ENCODE measurements at places on chromosomes 7 and 10.

DNA sequence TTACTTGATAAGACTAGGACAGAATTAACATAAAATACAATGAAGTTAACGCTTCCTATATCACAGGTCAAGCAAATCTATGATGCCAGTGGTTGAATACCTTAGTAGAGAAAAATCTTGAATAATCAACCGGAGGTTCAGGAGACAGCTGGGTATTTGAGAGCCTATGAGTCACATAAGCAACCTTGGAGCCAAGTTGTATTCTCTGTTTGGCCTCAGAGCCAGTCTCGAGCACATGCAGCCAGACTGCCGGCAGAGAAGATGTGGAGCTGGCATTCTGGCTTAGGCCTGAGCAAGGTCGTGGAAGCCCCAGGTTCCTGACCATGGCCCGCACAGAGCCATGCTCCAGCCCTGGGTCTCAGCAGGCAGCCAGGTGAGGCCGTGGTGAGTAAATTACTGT lies 90.3 kb downstream of the FAM204A start:
- DNase-seq: no peak

GRCh38 chr7:16916105-16916639 lies 34.4 kb upstream of the AGR3 start:
- DNase-seq: no peak

GRCh38 chr10:65358565-65358964 lies 1567.3 kb upstream of the LRRTM3 start:
- no peak for DNase-seq

GRCh38 chr10:58963101-58963534 lies 213.3 kb upstream of the PHYHIPL start:
- no peak for DNase-seq

- DNase-seq: no peak
Observed at GRCh38 chr7:157496416-157497275, 159.8 kb downstream of the DNAJB6 start.

- no peak for DNase-seq
Observed at GRCh38 chr10:42979721-42980467, 97.0 kb upstream of the RET start.

GRCh38 chr10:72229261-72230251 lies 13.5 kb upstream of the ASCC1 start:
- no peak for DNase-seq

DNA sequence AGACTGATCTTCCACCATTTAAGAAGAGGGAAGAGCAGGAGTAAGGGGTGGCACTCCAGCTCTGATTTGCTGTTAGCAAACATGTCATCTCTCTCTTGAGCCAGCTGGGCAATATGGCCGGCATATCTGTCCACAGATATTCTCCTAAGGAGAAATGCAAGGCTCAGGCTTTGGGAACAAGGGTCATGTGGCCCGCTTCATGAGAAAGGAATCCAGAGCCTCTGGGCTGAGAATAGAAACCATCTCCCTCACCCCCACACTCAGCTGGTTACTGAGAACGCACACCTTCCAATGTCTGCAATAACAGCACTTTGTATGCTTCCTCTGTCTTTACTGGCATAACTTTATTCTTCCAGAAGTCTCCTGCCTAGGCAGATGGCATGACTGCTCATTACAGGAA lies 171.2 kb downstream of the ELMO1 start:
- no peak for DNase-seq

DNA sequence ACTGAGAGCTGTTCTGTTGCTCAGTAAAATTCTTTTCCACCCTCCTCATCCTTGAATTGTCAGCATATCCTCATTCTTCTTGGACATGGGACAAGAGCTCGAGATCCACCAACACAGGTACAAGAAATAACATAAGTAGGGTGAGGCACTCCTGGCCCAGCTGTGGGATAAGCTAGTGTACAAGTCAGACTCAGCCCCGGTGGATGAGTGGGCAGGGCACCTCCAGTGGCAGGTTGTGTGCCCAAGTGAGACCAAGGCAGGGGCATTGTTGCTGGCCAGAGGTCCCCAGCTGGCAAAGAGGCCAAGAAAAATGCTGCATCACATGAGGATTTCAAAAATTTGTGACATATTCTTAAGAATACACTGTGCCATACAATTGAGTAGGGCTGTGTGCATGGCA lies 402.0 kb upstream of the ZWINT start:
- DNase-seq: no peak

DNA sequence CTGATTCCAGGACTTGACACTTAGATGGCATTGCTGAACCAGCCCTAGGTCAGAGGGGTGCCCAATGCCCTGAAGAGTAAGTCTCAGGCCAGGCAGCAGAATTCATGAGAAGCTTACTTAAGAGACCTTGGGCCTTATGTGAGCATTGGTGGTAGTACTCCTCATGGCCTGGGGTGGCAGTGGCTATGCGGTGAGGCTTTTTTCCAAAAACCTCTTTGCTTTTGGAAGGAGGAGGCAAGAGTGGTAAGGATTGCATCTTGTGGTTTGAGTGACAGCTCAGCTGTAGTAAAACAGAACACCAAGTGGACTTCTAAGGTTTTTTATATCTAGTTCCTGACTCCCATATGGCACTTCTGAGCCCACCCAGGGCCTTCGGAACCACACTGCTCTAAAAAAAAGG lies 459.0 kb upstream of the STEAP1 start:
- no peak for DNase-seq

DNA sequence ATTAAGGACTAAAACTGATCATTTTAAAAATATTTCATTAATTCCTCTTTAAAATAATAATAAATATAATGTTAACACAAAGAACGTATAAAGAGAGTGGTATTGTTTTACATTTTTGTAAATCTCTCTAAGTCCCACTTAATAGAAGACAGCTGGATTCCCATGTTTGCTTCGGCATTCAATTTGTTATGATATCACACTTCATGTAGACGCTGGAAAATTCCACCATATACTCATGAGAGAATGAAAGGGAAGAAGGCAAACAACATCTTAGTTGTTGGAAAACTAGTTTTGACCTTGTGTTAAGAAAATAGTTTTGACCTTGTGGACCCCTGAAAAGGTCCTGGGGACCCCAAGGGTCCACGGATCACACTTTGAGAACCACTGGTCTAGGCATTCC lies 85.3 kb upstream of the MGMT start:
- DNase-seq: no peak

DNA sequence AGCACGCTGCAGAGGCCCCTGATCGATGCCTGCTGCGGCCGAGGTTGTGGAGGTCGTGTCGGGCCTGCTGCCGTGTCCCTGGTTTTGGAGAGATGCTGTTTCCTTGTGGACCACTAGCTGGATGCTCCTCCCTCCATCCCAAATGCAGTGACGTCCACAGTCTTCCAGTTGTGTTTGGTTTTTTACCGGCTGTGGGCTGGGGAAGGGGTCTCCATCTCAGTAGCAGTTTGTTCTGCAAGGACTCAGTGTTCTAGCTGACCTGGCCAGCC lies 143.0 kb upstream of the SHH start:
- DNase-seq: no peak

DNA sequence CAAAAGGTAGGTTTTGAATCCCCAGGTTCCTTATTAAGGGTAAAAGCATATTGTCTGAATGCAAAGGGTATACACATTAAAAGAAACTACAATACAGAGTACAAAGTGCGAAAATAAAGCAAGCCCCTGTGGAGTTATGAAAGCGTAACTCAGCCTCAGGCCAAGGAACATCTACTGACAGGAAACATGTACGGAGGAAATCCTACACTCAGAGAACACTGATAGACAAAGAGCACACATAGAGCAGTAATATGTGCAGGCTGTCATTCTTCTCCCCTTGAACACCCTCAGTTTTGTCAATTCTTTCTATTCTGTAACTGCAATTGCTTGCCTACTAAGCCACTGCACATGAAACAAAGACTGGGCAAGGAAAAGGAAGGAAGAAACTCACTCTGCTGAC lies 150.2 kb downstream of the DGKB start:
- DNase-seq: no peak

DNA sequence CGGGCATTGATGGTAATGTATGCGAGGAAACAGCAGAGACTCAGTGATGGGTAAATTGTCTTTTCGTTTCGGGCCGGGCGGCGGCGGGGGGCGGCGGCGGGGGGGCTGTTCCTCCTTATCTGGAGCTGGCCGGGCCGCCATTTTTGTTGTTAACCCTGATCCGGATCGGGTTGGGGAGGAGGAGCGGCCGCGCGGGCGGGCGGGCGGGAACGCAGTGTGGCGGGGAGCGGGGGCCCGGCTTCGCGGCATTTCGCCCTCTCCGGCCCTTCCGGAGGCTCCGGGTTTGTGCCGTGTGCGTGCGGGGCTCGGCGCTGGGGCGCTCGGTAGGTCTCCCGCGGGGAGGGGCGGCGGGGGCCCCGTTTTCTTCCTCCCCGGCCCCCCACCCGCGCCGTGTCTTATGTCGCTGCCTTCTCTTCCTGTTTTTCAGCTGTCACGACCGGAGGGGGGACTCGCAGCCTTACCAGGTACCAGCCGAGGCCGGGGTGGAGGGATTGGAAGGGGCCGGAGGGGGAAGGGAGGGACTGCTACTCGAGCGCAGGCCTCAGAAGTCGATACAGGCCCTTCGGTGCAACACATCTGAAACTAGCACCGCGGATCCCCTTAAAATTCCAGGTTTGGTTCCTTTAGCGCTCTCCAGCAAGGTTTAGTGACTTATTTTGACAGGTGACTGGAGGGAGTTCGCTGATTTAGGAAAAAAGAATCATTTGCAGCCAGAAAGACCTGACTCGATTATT lies 820 bp downstream of the WAC start:
- peak; percentile 7 for DNase-seq

- no peak for DNase-seq
Observed at GRCh38 chr7:50281680-50282445, 22.7 kb upstream of the IKZF1 start.

DNA sequence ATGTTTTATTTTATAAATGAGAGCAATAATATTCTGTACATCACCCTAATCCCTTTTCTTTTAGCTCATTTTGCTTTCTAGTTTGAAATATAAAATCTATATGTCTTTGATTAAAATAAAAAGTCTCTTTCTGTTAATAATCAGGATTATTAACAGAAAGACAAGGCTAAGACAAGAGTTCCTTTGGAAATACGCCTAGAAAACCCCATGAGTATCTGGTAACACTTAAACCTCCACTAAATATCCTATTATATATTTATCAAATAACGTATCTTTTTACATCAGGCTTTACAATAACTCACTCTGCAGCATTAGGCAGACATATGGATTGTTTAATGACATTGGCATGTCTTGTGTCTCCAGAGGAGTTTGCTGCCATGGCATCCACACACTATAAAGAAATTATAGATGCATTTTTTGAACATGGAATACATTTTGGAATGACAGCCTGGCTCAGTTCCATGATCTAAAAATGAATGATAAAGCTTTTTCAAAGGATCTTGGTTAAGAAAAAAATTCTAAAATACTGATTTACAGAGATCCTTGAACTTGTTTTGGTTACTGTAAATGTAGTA lies 98.7 kb downstream of the TMEM26 start:
- no peak for DNase-seq

DNA sequence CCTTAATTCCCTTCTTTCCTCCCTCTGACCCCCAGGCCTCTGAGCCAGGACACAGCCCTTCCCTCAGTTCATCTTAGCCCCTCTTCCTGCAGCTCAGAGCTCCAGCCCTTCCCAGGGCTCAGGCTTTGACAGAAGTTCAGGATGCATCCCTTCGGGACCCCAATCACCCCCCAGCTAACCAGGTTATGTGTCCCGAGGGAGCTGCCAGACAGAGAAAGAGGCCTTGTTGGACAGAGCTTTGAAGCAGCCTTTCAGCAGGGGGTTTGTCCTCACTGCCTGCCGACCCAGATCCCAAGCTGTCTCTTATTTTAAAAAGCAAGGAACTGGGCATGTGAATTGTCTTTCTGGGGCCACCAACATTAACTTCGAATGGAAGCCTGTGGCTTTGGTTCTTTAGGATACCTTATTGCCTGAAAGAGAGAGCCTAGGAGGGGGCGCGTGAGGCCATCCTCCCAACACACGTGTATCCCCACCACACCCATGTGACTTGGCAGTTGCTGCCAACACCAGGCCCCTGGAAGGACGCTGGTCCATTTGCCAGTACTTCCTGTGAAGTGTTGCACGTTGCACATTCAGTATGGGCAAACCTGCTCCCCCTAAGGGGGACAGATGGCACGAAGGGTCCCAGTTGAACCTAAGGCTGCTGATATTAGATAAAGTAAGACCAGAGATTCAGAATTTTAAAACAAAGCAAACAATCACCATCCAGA lies 858 bp downstream of the CCDC136 start:
- no peak for DNase-seq

DNA sequence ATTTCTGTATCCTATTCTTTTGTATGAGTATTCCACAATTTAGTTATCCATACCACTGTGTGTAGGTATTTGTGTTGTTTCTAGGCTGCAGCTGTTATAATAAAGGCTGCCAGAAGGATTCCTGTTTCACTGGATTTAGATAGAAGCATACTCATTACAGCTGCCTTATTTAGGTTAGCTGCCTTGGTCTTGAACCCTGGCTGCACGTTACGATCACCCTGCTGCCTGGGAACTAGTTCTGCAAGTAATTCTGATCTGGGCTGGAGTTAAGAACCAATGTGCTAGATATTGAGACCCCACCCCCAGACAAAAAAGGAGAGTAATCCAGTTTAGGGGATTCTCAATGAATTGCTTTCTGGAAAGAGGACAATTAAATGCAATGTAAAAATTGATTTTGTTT lies 43.1 kb downstream of the CCDC71L start:
- no peak for DNase-seq

GRCh38 chr7:2680792-2681490 lies 7.1 kb upstream of the AMZ1 start:
- DNase-seq: no peak

DNA sequence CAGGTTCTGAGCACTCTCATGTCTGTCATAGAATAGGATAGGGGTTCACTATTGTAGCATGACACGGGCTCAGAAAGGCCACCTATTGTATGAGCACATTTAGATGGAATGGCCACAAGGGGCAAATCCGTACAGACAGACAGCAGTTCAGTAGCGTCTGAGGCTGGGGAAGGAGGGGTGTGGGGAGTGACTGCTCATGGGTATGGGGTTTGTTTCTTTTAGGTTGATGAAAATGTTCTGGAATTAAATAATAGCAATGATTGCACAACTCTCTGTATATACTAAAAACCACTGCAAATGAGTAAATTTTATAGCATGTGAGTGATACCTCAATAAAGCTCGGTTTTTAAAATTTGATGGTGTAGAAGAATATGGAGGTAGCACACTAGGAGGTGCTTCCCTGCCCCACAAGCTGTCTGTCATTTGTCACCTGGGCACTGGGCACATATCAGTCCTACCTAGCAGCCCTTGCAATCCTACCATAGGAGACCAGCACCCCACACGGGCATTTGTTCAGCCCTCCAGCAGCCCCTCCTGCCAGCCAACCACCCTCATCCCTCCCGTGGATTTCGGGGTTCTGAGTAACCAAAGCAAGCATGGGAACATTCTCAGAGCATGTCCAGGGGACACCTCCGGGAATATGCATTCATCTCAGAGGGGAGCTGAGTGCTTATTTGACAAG lies 35.2 kb downstream of the KCNMA1 start:
- DNase-seq: no peak
